Activated T-cell treated with anti-CD3 and anti-CD28 coated beads, Interleukin-2, amount 50 U/mL, for 72 hours (primary cell): ENCODE measurements at places on chromosomes 11 and 22. TPM values are rescaled to one million over a fixed set of nuclear protein-coding genes. Genes with fewer than 3 reads are reported as not detected.

- no peaks in the 10 kb centered on the region for H3K27me3 ChIP-seq
- H3K27ac ChIP-seq = peak overlapping the region; percentile 13
- peaks cover 20% of the 10 kb centered on the region for H3K4me1 ChIP-seq
- DNase-seq = no peak
These were observed 3.4 kb downstream of the IRF7 start for GRCh38 chr11:612201-612960.

GRCh38 chr22:36028646-36029405, at the start of gene RBFOX2:
RBFOX2 (minus strand) TSS chr22:36028824; CDS start chr22:36028425, 399 bp downstream.
- H3K36me3 ChIP-seq = peaks cover 2% of the 10 kb centered on the region
- H3K4me1 ChIP-seq = peaks cover 17% of the 10 kb centered on the region
- H3K4me3 ChIP-seq = peak within 1 kb of the TSS; percentile 91
- peak; percentile 85 for DNase-seq

Gene FGF3
- not detected for total RNA-seq

Gene APBB1
- 63.8 TPM for total RNA-seq
